ENCODE measurements at places on chromosomes 5 and 9.
A peak's percentile ranks its signal among the peaks of the same experiment; 100 is the strongest.

DNA sequence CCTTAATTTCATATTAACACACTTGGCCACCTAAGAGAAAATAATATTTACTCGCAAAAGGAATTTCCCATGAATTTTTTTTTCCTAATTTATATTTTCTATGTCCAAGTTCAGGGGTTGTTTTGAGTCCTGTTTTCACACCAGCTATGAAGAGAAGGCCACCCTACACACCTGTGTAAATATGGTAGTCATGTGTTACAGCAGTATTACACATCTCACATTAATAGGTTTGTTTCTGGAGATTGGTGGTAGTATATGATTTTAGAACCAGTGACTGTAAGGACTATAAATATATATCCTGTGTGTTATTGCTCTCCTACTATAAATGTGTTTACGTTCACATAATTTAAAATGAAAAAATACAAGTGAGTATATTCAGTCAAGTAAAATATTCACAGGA is 147.5 kb downstream of the PAM start:
- no peak for DNase-seq

GRCh38 chr9:21854594-21854993 is 52.2 kb downstream of the MTAP start:
- peak; percentile 80 for DNase-seq

GRCh38 chr9:116271340-116271739 is 117.7 kb downstream of the PAPPA start:
- DNase-seq, result no peak

DNA sequence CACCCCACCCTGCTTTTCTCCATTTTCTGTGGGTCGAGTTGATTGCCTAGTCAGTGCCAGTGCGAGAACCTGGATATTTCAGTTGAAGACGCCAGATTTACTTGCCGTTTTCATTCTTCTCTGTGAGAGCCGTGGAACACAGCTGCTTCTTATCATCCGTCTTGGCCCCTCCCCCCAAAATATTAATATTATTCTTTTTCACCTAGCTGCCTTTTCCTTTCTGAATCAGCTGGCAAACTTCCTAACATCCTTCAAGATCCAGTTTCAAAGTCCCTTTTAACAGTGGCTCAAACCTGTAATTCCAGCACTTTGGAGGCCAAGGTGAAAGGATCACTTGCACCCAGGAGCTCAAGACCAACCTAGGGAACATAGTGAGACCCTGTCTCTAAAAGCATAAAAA is 117.1 kb upstream of the RASA1 start:
- DNase-seq, result no peak

GRCh38 chr9:120473608-120474007 is 106.4 kb downstream of the CDK5RAP2 start:
- DNase-seq, result no peak

- DNase-seq, result no peak
These were observed 235.6 kb downstream of the EDIL3 start for GRCh38 chr5:84149094-84149493.

DNA sequence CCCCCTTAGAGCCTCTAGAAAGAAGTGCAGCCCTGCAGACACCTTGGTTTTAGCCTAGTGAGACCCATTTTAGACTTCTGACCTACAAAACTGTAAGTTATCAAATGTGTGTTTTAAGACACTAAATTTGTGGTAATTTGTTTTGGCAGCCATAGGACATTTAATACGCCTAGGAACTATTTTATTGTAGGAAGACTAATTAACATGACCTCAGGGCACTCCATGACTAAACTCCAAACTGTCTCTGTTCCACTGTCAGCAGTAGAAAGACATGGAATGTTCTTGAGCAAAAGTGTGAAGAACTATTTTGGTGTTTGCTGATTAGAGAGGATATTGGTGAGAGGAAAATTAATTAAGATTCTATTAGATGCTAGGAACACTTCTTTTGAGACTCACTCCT is 4.1 kb upstream of the APC start:
- no peak for DNase-seq

GRCh38 chr5:13708906-13709305 is 235.6 kb downstream of the DNAH5 start:
- no peak for DNase-seq

DNA sequence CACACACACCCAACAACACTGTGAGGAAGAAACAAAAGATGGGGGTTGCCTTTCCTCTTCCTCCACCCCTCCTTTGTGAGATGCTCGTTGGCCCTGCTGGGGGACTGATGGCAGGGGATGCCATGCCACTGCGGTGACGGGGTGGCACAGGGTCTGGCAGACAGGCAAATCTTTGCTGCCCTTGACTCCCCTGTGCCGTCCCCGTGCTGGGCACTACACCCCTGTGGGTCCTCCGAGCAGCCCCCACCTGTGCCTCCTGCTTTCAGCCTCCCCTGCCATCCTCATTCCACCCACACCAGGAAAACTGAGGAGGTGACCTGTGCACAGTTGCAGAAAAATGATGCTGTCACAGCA is 40.2 kb upstream of the IER5L start:
- no peak for DNase-seq

GRCh38 chr5:163505049-163505367 is 411 bp upstream of the MAT2B start:
- no peak for DNase-seq

- DNase-seq, result no peak
These were observed 3.2 kb downstream of the MROH2B start for GRCh38 chr5:41067714-41068568.

GRCh38 chr5:135243556-135244285 is 155.3 kb downstream of the MACROH2A1 start:
- DNase-seq, result no peak

DNA sequence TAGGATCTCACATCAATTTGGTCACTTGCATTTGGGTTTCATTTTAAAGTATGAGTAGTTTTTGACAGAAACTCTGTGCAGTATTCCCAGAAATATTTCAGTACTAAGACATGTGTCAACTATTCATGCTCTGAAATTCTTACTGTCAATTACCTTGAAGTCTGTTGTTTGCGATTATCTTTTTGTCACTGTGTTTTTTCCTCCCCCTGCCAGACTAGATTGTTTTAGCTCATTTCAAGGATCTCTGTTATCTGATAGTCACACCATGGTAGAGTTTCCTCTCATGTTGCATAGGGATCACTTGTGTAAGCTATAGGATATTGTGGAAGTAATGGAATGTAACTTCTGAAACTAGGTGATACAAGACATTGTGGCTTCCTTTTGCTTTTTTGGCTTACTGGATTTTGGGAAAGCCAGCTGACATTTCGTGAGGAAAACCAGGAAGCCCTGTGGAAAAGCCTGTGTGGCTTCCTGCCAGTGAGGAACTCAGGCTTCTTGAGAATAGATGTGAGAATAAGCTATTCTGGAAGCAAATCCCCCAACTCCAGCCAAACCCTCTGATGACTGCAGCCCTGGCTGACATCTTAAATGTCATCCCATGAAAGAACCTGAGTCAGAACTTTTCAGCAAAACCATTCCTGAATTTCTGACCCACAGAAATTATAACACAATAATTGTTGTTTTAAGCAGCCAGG is 122.2 kb downstream of the FGF10 start:
- DNase-seq, result no peak

GRCh38 chr5:103915081-103915480 is 352.5 kb upstream of the NUDT12 start:
- no peak for DNase-seq

DNA sequence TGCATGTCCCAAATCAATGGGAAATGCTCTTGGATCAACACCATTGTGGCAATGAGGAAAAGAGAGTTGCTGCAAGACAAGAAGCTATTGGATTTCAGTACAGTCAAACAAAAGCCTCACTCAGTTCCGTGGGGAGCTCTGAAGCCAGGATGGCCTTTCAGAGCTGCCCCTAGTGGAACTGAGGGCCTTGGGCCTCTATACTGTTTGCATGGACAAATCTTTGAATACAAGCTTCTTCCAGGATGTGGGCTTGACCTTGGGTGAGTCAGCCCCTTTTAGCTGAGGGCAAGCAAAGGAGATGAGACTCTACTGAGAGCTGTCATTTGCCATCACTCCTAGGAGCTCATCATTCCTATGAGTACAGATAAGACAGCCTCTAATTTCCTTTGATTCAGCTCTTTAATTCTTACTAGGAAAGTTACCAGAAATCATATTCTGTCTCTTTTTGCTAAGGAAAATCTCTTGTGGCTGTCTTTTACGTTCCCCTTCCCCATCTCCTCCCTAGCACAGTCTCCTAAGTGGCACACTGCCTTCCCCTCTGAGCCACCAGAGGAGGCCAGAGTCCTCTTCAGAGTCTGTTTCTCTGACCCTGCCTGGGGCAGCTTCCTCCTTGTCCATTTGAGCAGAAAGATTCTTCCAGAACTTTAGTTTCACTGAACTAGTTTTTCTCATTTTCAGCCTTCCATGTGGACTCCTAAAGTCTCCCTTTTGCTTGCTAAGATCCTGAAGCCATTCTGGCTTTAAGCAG is 168.8 kb upstream of the POC5 start:
- no peak for DNase-seq

- DNase-seq, result no peak
These were observed 1.9 kb upstream of the TRIM32 start for GRCh38 chr9:116685166-116685565.

- no peak for DNase-seq
These were observed 137.3 kb downstream of the DOCK8 start for GRCh38 chr9:351916-352315.

GRCh38 chr5:107404595-107405374 is 266.0 kb downstream of the EFNA5 start:
- DNase-seq, result no peak

GRCh38 chr9:73141282-73141681 is 10.4 kb upstream of the ANXA1 start:
- DNase-seq, result no peak

DNA sequence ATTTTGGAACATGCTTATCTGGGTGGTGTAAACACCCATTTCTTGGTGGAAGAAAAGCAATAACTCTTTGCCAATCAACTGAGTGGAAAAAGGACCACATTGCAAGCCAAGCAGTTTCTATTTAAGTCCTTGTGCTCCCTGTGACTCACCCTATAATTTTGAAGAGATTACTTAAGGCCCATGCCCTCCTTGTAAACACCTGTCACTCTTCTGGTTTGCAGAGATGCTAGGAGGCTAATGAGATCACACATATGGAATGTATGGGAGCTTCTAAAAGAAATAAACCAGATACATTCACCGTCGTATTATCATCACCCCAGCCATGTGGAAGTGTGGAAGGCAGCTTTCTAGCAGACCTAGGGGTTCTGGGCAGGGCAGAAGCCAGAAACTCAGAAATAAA is 337.1 kb downstream of the GADD45G start:
- DNase-seq, result peak; percentile 89

GRCh38 chr5:157855404-157855994 is 3.4 kb downstream of the CLINT1 start:
- no peak for DNase-seq

DNA sequence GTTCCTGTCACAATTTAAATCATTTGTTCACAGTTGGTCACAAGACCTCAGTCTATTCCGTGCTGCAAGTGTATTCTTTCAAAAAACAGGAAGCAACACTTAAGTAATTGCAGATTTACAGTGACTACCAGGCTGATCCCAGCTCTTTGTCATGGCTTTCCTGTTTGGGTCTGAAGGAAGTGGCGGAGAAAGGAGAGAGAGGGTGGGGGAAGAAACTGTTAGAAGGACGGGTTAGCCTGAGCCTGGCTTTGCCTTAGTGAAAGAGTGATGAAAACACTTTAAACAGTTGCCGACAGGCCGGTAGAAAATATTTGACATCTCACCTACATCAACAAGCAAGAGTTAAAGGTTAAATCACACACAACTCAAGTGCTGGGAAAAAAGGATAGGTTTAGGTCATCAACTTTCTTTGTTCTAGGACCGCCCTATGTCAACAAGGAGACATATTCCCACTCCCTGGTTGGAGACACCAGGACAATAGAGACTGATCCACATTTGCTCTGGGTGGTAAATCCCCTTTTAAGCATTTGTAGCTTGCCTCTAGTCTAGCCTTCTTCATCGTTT is 102.2 kb upstream of the DAB2 start:
- no peak for DNase-seq

- DNase-seq, result no peak
These were observed 132.9 kb upstream of the NR3C1 start for GRCh38 chr5:143536364-143536763.

GRCh38 chr9:98897745-98898144 is 46.0 kb upstream of the COL15A1 start:
- DNase-seq, result peak; percentile 20

DNA sequence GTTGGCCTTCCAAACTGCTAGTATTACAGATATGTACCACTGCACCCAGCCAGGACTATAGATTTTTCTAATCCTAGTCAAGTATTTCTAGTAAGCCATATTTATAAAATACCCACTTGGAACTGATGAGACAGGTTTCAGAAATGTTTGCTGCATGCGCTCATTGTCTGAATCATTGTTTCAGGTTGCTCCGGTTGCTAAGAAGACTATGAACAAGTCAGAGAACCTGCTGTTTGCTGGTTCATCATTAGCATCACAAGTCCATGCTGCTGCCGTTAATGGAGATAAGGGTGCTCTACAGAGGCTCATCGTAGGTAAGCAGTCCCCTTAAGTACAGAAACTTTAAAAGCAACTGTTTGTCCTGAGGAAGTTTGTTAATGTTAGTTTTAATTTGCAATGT is 5.3 kb downstream of the INVS start:
- DNase-seq, result peak; percentile 81

- no peak for DNase-seq
These were observed 64.4 kb downstream of the GALNT10 start for GRCh38 chr5:154254896-154255295.

- no peak for DNase-seq
These were observed 91.1 kb upstream of the RANBP3L start for GRCh38 chr5:36392818-36393217.

- DNase-seq, result no peak
These were observed 2.8 kb upstream of the STOML2 start for GRCh38 chr9:35105571-35106342.

DNA sequence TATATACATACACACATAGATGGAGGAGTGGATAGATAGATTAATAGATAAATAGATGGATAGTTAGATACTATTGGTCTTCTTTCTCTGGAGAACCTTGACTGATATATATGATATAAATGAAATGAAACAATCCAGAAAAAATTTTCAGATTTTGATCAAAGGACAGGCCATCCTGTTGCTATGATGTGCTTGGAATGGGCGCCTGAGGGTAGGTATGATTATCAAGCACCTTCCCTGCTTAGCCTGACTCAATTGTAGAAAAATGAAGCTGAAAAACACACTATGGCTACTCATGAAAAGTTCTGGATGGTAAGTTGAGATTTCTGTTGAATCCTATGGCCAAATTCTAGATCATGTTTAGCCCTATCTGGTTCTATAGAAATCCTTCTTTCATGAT is 266.5 kb upstream of the KLF4 start:
- no peak for DNase-seq

- peak; percentile 56 for DNase-seq
These were observed 209.1 kb upstream of the TUT7 start for GRCh38 chr9:86563350-86563749.
